CD14-positive monocyte (primary cell): ENCODE measurements at places on chromosomes 2 and 18. TPM values are rescaled to one million over a fixed set of nuclear protein-coding genes. Genes with fewer than 3 reads are reported as not detected.

DNA sequence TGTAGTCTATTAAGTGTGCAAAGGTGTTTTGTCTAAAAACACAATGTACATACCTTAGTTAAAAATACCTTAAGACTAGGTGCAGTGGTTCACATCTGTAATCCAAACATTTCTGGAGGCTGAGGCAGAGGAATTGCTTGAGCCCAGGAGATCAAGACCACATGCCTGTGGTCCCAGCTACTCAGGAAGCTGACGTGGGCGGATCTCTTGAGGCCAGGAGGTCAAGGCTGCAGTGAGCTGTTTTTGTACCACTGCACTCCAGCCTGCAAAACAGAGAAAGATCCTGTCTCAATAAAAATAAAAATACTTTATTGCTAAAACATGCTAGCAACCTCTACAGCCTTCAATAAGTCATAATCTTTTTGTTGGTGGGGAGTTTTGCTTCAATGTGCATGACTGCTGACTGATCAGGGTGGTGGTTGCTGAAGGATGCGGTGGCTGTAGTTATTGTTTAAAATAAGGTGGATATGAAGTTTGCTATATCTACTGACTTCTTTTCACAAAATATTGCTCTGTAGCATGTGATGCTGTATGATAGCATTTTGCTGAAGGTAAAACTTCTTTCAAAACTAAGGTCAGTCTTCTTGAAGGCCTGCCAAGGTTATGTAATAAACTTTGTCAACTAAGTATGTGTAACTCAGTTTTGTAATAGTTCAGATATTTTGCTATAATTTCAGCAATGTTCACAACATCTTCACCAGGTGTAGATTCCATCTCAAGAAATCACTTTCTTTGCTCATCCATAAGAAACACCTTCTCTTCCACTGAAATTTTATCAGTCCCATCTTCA is 1238.0 kb upstream of the NRXN1 start:
- H3K4me3 ChIP-seq = no peak overlapping the region
- no peak for DNase-seq
- no peaks in the 10 kb centered on the region for H3K27me3 ChIP-seq
- no peaks in the 10 kb centered on the region for H3K4me1 ChIP-seq
- H3K36me3 ChIP-seq = no peaks in the 10 kb centered on the region

DNA sequence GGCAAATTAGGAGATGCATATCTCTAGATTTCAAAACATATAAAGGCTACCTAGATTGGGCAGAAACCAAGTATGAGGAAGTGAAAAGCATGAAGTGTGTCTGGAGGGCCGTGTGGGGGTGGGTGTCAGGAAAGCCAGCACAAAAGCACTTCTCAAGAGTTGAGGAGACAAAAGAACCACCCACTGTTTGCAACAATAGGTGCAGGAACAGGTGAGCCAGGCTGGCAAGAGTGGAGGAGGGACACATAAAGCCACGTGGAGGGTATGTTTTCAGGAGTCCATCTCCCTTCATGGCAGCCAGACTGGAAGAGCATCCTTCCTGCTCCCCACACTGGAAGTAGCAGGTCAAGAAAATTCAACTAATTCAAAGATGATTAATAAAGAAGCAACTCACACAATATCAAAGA is 96.4 kb downstream of the CERS6 start:
- no peak overlapping the region for H3K4me3 ChIP-seq
- peaks cover 17% of the 10 kb centered on the region for H3K4me1 ChIP-seq
- H3K27ac ChIP-seq = no peak overlapping the region
- H3K36me3 ChIP-seq = peaks cover 7% of the 10 kb centered on the region
- no peaks in the 10 kb centered on the region for H3K27me3 ChIP-seq

- no peak for DNase-seq
- no peaks in the 10 kb centered on the region for H3K4me1 ChIP-seq
- no peaks in the 10 kb centered on the region for H3K27me3 ChIP-seq
- H3K4me3 ChIP-seq = no peak overlapping the region
Observed at GRCh38 chr2:182826064-182826463, 40.4 kb downstream of the FRZB start.

GRCh38 chr2:2668681-2669265 is 337.7 kb upstream of the MYT1L start:
- H3K27ac ChIP-seq = no peak overlapping the region
- no peaks in the 10 kb centered on the region for H3K27me3 ChIP-seq
- H3K4me3 ChIP-seq = no peak overlapping the region
- H3K4me1 ChIP-seq = no peaks in the 10 kb centered on the region
- no peak for DNase-seq

DNA sequence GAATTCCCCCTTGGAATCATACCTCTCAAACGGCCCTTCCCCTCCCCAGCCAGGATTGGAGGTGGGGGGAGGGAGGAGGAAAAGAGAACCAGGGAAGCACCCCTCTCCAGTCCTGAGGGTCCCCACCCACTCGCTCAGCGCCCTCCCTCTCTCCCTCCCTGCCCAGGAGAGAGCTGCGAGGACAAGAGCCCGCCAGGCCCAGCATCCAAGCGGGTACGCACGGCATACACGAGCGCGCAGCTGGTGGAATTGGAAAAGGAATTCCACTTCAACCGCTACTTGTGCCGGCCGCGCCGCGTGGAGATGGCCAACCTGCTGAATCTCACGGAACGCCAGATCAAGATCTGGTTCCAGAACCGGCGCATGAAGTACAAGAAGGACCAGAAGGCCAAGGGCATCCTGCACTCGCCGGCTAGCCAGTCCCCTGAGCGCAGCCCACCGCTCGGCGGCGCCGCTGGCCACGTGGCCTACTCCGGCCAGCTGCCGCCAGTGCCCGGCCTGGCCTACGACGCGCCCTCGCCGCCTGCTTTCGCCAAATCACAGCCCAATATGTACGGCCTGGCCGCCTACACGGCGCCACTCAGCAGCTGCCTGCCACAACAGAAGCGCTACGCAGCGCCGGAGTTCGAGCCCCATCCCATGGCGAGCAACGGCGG is 14.4 kb downstream of the HOXD3 start:
- H3K27me3 ChIP-seq = peaks cover 100% of the 10 kb centered on the region
- H3K27ac ChIP-seq = no peak overlapping the region
- no peaks in the 10 kb centered on the region for H3K36me3 ChIP-seq

GRCh38 chr2:167653131-167653530 is 594.3 kb downstream of the STK39 start:
- H3K27me3 ChIP-seq = no peaks in the 10 kb centered on the region
- H3K36me3 ChIP-seq = no peaks in the 10 kb centered on the region
- DNase-seq = no peak
- H3K4me3 ChIP-seq = no peak overlapping the region
- no peak overlapping the region for H3K27ac ChIP-seq

- peak overlapping the region; percentile 47 for H3K27ac ChIP-seq
- H3K4me1 ChIP-seq = peaks cover 16% of the 10 kb centered on the region
- no peaks in the 10 kb centered on the region for H3K36me3 ChIP-seq
- no peak for DNase-seq
- H3K27me3 ChIP-seq = no peaks in the 10 kb centered on the region
Observed at GRCh38 chr2:165815299-165816141, 21.5 kb upstream of the GALNT3 start.

DNA sequence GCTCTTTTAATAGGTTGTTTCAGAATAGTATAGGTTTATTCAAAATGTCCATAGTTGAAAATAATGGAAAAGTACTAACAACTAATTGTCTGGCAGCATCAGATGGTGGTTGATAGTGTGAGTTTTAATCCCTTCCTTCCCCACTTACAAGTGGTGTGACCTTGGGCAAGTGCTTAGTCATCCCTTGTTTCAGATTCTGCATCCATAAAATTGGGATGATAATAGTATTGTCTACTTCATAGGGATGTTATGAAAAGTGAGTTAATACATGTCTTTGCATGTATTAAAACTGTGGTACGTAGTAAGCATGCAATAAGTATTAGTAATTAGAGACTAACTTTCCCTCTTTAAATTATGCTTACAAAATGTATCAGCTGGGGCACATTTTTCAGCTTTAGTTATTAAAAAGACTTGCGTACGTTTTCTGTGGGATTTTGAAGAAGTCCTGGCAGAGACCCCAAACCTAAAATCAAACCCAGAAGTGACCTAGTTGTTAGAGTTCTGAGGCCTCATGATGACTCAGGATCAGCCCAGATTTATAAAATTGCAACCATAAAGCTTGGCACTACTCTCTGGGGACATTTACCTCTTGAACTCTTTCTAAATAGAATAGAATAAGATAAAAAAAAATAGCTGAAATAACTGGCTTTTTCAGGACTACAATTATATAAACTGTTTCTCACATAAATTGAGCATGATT is 8.6 kb downstream of the ITGA4 start:
- H3K27ac ChIP-seq = no peak overlapping the region
- H3K4me1 ChIP-seq = peaks cover 25% of the 10 kb centered on the region
- no peaks in the 10 kb centered on the region for H3K27me3 ChIP-seq
- no peak overlapping the region for H3K4me3 ChIP-seq

- H3K4me1 ChIP-seq = peaks cover 6% of the 10 kb centered on the region
- no peak overlapping the region for H3K4me3 ChIP-seq
- H3K27ac ChIP-seq = no peak overlapping the region
- no peak for DNase-seq
Observed at GRCh38 chr2:68059784-68060525, 2.8 kb downstream of the C1D start.

- H3K36me3 ChIP-seq = no peaks in the 10 kb centered on the region
- H3K4me1 ChIP-seq = peaks cover 33% of the 10 kb centered on the region
- DNase-seq = no peak
- no peak overlapping the region for H3K4me3 ChIP-seq
- no peak overlapping the region for H3K27ac ChIP-seq
Observed at GRCh38 chr2:222445227-222445626, 20.9 kb downstream of the SGPP2 start.

- no peak overlapping the region for H3K27ac ChIP-seq
- H3K27me3 ChIP-seq = no peaks in the 10 kb centered on the region
- peaks cover 11% of the 10 kb centered on the region for H3K36me3 ChIP-seq
- DNase-seq = no peak
- H3K4me3 ChIP-seq = no peak overlapping the region
Observed at GRCh38 chr2:148257276-148257675, 236.4 kb downstream of the MBD5 start.

GRCh38 chr18:58512648-58513588 is 116.0 kb downstream of the ALPK2 start:
- no peak for DNase-seq
- H3K27me3 ChIP-seq = no peaks in the 10 kb centered on the region
- H3K4me3 ChIP-seq = no peak overlapping the region
- no peaks in the 10 kb centered on the region for H3K36me3 ChIP-seq

DNA sequence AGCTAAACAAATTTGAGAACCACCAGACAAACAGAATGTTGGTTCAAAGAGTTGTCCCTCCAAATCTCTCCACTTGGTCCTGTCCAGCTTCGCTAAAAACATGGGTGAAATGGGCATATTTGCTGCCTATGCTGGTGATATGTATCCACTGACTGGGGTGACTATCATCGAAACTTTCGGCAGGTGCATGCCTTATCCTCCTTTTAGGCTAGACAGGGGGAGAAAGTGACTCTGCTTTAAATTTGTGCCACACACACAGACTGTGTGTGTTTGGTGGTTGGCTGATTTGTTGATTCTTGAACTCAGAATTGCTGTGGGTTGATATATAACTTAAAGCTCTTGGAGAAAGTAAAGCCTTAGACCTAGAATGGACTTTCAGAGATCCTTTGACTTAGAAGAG is 324.1 kb upstream of the NT5C1B start:
- no peak overlapping the region for H3K27ac ChIP-seq
- DNase-seq = no peak
- H3K4me3 ChIP-seq = no peak overlapping the region

GRCh38 chr2:167504695-167505094 is 616.4 kb downstream of the XIRP2 start:
- H3K4me1 ChIP-seq = no peaks in the 10 kb centered on the region
- H3K27ac ChIP-seq = no peak overlapping the region
- H3K27me3 ChIP-seq = no peaks in the 10 kb centered on the region
- no peak for DNase-seq
- no peaks in the 10 kb centered on the region for H3K36me3 ChIP-seq
- no peak overlapping the region for H3K4me3 ChIP-seq

Gene SMCHD1
- polyA plus RNA-seq = 16.8 TPM

Gene C18orf54
- polyA plus RNA-seq = 0.17 and 0.29 TPM in 2 replicates

Gene ANKRD30B
- polyA plus RNA-seq = not detected

Gene TUBA3E
- not detected for polyA plus RNA-seq

Gene NFU1
- 56.1 TPM for polyA plus RNA-seq

Gene MFSD6
- polyA plus RNA-seq = 14.3 and 15.7 TPM in 2 replicates

Gene SP9
- polyA plus RNA-seq = not detected

Gene DSC1
- not detected in 2 replicates for polyA plus RNA-seq

Gene UGT1A4
- not detected for polyA plus RNA-seq
